CD4-positive, alpha-beta T cell treated with Interleukin-6 at 100 ng/mL for 8 hours (primary cell): ENCODE measurements at places on chromosomes 2 and 18.

GRCh38 chr2:193373120-193373519 lies 1178.4 kb upstream of the TMEFF2 start:
- no peak for DNase-seq

DNA sequence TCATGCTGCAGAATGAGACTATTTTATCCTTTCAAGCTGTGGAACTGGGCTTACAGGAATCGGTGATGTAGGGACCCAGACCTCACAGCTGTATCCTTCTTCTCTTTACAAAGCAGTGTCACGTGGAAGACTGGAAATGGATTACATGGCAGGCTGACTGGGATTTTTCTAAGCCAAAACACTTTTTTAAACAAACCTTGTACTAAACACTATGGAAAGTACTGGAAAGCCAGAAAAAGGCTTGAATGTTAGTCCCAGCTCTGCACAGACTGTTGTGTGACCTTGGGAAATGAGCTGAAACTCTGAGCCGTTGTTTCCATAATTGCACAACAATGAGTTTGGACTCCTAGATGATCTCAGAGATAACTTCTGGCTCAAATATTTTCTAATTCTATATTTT lies 7.6 kb upstream of the ADAM23 start:
- no peak for DNase-seq

DNA sequence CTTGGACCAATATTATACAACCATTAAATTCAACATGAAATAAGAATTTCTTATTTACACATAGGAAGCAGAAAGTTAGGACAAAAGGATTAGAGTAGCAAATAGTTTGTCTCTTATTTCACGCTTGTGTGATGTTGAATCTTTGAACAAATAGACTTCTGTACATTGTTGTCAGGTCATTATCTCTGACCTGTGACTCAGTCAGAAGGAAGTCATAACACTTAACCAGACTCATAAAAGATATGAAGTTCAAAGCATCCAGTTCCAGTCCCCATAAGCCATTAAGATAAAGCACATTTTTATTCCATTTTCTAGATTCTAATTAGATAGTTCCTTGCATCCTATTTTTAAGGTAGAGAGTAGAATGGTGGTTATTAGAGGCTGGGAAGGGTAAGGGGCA lies 130.8 kb downstream of the UPP2 start:
- DNase-seq, result no peak

DNA sequence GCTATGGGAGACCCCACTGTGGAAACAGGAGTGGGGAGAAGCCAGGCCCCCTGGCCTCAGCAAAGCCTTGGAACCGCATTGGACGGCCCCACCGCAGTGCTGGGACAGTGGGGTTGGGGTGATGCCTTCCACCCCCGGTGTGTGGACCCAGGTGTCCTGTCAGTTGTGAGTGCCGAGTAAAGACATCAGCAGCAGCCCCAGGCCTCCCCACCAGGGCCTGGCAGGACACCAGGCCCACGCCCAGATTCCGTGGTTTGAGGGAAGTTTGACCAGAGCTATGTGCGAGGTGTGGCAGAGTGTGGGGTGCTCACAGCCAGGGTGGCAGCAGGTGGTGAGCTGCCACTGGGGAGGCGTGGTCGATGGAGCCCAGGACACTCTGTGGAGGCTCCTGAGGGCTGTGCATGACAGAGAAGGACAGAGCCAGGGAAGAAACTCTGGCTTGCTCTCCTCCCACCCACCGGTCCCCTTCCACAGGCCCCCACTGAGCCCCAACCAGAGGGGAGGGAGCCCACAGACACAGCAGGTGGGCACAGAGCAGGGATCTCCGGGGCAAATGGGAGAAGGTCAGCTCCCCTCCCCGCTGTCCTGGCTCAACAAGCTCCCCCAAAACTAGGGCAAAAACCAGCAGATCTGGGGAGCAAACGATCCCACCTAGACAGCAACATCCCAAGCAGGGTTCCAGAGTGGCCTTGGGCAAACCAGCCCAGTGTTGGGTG lies 69.1 kb downstream of the TWIST2 start:
- DNase-seq, result no peak

DNA sequence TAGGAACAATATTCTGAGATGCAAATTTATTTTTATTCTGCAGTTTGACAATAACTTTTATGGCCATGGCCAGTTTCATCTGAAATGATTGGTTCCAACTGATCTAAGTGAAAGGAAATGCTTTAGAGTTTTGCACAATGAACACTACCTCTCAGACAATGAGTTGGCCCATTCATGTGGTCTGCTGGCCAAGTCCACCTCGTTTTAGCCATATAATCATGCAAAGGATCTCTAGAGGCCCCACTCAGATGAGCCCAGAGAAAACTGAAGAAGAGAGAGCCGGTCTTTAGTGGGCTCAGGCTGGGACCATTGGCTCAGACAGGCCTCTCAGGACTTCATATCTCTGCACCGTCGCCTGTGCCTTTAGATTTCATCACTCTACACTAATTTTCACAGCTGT lies 254.7 kb downstream of the MREG start:
- no peak for DNase-seq

- no peak for DNase-seq
These were observed 135.3 kb downstream of the ZNF236 start for GRCh38 chr18:76957384-76958355.

GRCh38 chr18:52334307-52334706 lies 5.7 kb upstream of the DCC start:
- no peak for DNase-seq

GRCh38 chr18:59555995-59556659 lies 141.1 kb downstream of the CCBE1 start:
- DNase-seq, result no peak

- DNase-seq, result no peak
These were observed 1.5 kb downstream of the RPRM start for GRCh38 chr2:153476816-153477635.

- peak; percentile 28 for DNase-seq
These were observed 815 bp downstream of the GMCL1 start for GRCh38 chr2:69830045-69830905.

- DNase-seq, result no peak
These were observed 341.4 kb downstream of the GALR1 start for GRCh38 chr18:77590943-77591515.

DNA sequence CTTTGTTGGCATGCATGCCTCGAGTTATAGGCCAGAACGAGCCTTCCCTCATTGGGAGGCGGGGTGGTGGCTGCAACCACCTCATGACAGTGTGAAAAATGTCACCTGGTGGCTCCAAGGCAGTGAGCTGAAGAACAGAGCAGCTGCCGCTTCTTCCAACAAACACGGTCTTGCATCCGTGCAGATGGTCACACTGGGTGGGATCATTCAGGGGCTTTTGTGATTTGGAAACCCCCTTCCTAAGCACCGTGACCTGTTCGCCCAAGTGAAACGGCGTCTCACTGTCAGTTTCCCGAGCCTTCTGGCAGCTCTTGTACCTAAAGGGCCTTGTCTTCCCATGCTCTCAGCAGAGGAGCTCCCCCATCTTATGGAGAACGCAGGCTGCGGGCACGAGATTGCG lies 159.7 kb downstream of the NAPG start:
- DNase-seq, result no peak

DNA sequence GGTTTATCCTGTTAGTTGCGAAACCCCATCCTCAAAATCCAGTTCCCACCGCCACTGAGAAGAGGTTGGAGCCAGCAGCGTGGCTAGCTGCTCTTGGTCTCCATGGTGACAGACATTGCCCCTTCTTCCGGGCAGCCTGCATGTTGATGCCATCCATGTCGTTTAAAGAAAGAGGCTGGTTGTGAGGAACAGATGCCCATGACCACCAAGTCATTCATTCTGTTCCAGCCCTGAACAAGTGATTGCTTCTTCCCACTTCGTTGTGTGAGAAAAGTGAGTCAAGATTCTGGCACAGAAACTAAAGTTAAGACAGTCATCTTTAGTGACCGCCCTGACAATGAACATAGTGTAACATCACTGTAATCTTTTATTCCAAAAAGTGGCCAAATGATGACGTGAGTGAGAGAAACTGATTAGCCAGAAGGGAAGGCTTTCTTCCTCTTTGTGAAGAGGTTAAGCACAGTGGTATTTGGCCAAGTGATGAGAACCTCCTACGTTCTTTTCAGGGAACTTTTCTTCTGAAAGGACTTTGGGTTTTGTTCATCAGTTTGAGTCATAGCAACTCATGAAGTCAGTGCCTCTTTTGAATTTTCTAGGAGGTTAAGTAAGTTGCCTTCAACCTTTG lies 272.5 kb downstream of the GALR1 start:
- DNase-seq, result no peak

GRCh38 chr2:44956843-44957242 lies 15.3 kb downstream of the SIX3 start:
- DNase-seq, result no peak
